Fibroblast of skin of abdomen (primary cell): ENCODE measurements at places on chromosomes 5 and 9.

DNA sequence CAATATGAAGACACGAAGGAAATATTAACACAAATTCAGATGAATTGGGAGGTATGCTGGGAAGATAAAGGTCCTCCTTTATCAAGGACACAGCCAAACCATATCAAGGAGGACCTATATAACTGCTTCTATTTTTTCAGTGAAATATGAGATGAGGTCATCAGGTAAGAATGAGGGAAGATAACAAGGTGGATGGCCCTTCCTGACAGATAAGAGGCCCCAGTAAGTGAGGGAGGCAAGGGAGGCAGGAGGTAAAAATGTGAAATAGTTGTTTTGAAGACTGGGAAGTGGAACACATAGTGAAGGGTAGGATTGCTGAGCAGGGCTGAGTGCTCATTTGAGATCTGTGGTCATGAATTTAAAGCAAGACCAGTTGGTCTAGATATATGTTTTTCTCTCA lies 60.0 kb upstream of the FOXE1 start:
- DNase-seq: no peak

- peak; percentile 87 for DNase-seq
Measured at GRCh38 chr5:113212244-113212920, 222.4 kb downstream of the TSSK1B start.

DNA sequence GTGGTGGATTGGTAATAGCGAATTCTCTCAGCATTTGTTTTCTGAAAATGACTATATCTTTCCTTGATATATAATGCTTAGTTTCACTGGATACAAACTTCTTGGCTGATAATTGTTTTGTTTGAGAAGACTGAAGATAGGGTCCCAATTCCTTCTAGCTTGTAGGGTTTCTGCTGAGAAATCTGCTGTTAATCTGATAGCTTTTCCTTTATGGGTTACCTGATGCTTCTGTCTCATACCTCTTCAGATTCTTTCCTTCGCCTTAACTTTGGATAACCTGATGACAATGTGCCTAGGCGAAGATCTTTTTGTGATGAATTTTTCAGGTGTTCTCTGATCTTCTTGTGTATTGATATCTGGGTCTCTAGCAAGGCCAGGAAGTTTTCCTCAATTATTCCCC lies 94.7 kb upstream of the ACO1 start:
- DNase-seq: no peak

- DNase-seq: peak; percentile 59
Measured at GRCh38 chr5:181217111-181217802, 5.8 kb upstream of the TRIM41 start.

GRCh38 chr9:101671567-101671966 lies 66.9 kb downstream of the GRIN3A start:
- no peak for DNase-seq

GRCh38 chr9:101486693-101487442 lies 46.8 kb upstream of the RNF20 start:
- DNase-seq: peak; percentile 71

- DNase-seq: peak; percentile 44
Measured at GRCh38 chr5:179343719-179344430, 1.4 kb downstream of the ADAMTS2 start.

- no peak for DNase-seq
Measured at GRCh38 chr5:131854134-131854533, 57.3 kb upstream of the FNIP1 start.

GRCh38 chr9:112069318-112070169 lies 105.6 kb downstream of the SUSD1 start:
- DNase-seq: no peak

GRCh38 chr9:73451003-73451402 lies 299.3 kb downstream of the ANXA1 start:
- no peak for DNase-seq

DNA sequence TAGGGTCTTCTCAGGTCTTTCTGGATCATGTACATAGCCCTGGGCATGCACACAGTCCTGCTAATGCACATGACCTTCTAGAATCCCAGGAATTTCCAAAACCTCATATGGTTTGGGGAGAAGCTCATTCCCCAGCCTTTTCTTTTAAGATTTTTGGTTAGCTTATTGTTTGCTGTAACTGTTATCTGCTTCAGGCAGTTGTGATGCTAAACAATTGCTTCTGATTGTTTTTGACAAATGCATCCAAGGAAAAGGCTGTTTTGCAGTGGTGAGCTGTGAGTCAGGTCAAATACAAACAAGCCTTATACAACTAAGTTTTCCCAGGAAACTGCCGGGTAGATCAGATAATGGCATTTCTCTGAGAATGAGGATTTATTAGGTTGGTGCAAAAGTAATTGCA lies 32.7 kb downstream of the SMC5 start:
- DNase-seq: no peak

- DNase-seq: no peak
Measured at GRCh38 chr9:136541709-136542108, 4.1 kb downstream of the NOTCH1 start.

DNA sequence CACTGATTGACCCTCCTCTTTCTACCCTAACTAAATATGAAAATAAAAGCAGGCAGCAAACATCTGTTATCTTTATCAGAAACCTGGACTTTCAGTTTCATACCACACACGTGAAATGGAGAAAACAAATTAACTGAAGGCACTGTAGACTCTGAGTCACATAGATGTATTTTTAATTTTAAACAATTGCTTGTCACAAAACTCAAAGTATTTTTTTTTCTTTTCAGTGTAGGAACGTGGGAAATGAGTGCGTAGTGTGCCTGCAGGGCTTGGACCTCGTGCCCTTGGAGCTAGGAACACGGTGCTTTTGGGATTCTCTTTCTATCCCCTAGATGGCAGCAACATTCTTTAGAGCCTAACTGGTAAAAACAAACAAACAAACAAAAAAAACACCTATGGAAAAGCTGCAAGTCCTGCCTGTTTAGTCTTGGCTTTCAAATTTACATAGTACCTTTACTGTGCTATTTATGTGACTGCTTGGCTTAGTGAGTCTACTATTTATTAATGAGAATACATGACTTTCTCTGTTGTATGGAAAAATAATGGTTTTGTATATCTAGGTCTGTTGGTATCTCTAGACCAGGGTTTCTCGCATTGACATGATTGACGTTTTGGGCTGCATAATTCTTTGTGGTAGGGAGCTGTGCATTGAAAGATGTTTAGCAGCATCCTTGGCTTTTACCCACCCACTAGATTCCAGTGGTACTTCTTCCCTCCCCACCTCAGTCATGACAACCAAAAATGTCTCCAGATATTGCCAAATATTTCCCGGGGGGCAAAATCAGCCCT lies 16.8 kb upstream of the ACTBL2 start:
- DNase-seq: peak; percentile 53

GRCh38 chr5:164680216-164680615 lies 1174.8 kb downstream of the MAT2B start:
- DNase-seq: no peak
